Osteoblast (primary cell): ENCODE measurements at places on chromosomes 12 and 14. TPM values are rescaled to one million over a fixed set of nuclear protein-coding genes. Genes with fewer than 3 reads are reported as not detected.

The PTPRB gene
- 0.29 and 1.1 TPM in 2 replicates for total RNA-seq

GRCh38 chr12:19139615-19140194 lies 10.2 kb downstream of the PLEKHA5 start:
- no peak for DNase-seq

The SLC15A5 gene
- total RNA-seq, result not detected in 2 replicates

The KRT74 gene
- not detected in 2 replicates for total RNA-seq

GRCh38 chr12:32651956-32652210 lies 27.2 kb upstream of the DNM1L start:
- DNase-seq, result no peak

DNA sequence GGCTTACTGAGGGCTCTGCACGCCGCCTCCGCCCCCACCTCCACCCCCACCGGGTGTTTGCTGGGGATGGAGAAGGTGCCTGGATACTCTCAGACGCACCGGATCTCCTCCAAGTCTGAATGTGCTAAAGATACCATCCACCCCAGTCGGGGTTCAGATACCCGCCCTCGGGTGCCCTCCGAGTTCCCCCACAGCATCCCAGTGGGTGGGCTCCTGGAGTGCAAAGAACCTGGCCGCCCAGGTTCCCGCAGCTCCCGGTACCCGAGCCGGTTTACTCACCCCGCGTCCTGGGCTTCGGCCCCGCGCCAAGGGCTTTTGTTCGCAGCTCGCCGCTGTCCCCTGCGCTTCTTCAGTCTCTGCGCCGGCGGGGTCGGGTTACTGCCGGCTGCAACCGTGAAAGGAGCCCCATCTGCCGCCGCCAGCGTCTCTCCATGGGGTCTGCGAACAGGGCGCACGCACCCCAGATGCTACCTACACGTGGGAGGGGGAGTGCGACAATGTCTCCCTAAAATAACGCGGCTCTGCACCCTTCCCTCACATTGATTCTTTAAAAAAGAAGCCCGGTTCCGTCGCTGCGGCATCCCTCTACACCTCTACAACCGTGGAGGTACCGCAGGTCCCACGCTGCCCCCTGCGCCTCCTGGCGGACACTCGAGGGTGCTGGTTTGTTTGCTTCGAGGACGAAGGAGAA lies at the start of gene CCDC177:
Gene CCDC177 (minus strand): TSS at position 609 of the 691 bp plus-strand sequence. CDS start 1,249 bp downstream, outside the sequence.
- DNase-seq, result peak; percentile 97

The KRT73 gene
- total RNA-seq, result not detected in 2 replicates

GRCh38 chr14:26130690-26131089 lies 467.1 kb downstream of the NOVA1 start:
- no peak for DNase-seq

GRCh38 chr14:64702493-64703394 lies 1.5 kb upstream of the PLEKHG3 start:
- no peak for DNase-seq

The TMEM263 gene
- 125 and 130 TPM in 2 replicates for total RNA-seq

DNA sequence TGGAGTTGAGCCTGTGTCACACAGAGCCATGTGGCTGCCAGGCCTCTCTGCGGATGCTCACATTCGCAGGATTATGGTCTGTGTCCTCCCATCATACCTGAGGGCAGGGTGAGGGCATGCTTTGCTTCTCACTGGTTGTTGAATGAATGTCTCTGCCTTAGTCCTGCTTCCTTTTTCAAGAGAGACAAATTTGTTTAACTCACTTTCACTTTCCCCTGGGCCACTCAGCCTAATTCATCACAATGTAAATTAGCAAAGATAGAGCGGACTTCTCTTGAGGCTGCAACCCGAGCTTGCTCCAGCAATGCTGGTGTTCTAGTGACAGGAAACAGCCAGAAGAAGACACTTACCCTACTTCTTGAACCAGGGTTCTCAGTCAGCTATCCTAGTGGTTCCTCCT lies 35.5 kb upstream of the PAX9 start:
- no peak for DNase-seq

GRCh38 chr14:59204305-59204704 lies 15.8 kb downstream of the DAAM1 start:
- no peak for DNase-seq

DNA sequence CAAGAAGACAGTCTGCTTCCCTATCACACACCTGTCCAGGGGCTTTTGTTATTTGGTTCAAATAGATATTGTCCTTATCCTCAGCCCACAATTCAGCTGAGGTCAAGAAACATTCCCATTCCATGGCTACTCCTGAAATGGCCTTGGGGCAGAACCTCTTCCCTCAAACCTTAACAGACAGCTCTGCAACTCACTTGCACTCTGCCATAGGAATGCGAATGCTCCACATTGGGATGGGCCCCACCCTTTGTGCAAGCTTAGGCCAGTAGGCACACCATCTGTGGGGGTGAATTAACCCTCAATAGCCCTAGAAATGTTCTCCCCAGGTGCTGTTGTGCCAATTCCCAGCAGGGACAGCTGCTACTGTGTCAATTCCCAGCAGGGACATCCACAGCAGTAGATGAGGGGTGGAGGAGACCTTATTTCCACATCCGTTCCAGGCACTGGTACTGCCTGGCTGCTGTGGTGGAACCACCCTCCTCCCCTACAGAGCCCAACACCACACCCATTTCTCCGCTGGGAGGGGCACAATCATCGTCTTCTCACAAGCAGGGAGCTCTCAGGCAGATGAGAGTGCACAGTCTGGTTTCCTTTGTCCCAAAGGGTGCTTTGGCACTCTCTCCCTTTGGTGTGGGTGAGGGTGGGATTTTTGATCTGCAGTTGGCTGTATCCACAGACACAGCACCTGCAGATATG lies 42.3 kb upstream of the GLIPR1 start:
- DNase-seq, result peak; percentile 11

The SIX6 gene
- under 0.01 TPM in 1 of 2 replicates, not detected in the other for total RNA-seq

The PROX2 gene
- not detected in 2 replicates for total RNA-seq

The CDKN3 gene
- total RNA-seq, result 7.6 and 8.5 TPM in 2 replicates
